Body of pancreas (tissue), 4 donors: ENCODE measurements at places on chromosomes 16 and 17. TPM values are rescaled to one million over a fixed set of nuclear protein-coding genes. Genes with fewer than 3 reads are reported as not detected.

DNA sequence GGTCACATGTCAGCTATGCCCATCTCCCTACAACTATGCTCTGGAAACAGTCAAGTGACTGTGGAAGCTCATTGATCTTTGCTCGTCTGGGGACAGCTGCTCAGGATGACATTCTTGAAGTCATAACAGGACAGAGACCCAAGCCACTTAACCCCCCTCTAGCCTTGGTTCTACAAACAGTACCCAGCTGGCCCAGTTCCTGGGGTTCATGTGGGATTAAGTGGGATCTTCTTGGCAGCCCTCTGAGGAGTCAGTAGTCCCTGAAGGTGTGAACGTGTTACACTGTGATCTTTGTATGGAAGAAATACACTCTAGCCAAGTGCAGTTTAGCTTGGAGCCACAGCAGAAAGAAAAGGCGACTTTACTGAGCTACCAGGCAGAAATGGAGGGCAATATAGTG lies 25.8 kb downstream of the UBN1 start:
- DNase-seq = no peak
- H3K36me3 ChIP-seq = peaks cover 22% of the 10 kb centered on the region
- no peaks in the 10 kb centered on the region for H3K27me3 ChIP-seq
- H3K27ac ChIP-seq = no peak overlapping the region
- H3K4me1 ChIP-seq = peaks cover 26% of the 10 kb centered on the region

- H3K4me1 ChIP-seq = peaks cover 39% of the 10 kb centered on the region
- H3K4me3 ChIP-seq = no peak overlapping the region
- H3K27ac ChIP-seq = peak overlapping the region; percentile 77
Measured at GRCh38 chr17:30345527-30346075, 11.7 kb upstream of the TMIGD1 start.

- no peak overlapping the region for H3K27ac ChIP-seq
- no peaks in the 10 kb centered on the region for H3K27me3 ChIP-seq
- no peak for DNase-seq
- H3K4me1 ChIP-seq = peaks cover 3% of the 10 kb centered on the region
- H3K36me3 ChIP-seq = no peaks in the 10 kb centered on the region
Measured at GRCh38 chr17:2239882-2240430, 63.6 kb downstream of the SMG6 start.

DNA sequence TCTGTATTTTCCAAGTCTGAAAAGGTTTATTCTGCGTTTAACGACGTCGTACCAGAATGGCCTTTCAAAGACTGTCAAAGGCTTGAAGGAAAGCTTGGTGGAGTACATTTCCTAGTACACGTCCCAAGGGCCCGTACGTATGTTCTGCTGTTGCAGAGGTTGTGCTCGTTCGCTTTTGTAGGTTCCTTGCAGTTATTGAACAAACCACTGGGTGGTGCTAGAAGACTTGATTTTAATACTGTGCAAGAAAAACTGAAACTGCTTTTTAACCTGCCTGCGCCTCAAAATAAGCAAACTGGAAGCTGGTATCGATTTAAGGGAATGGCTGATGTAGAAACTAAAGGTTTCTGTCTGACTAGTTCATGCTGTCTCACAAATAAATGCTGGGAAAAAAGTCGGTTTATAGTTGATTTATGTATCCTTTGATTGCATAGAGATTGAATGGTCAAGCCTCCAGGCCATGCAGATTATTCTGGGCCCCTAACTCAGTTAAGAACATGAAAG lies 54.6 kb downstream of the USP10 start:
- no peaks in the 10 kb centered on the region for H3K36me3 ChIP-seq
- peaks cover 14% of the 10 kb centered on the region for H3K4me1 ChIP-seq
- no peak overlapping the region for H3K4me3 ChIP-seq

- peaks cover 57% of the 10 kb centered on the region for H3K4me1 ChIP-seq
- H3K36me3 ChIP-seq = no peaks in the 10 kb centered on the region
- H3K27ac ChIP-seq = peak overlapping the region; percentile 44
Measured at GRCh38 chr16:11670171-11671131, 2.2 kb downstream of the SNN start.

GRCh38 chr17:8658810-8659209 lies 28.3 kb upstream of the MYH10 start:
- DNase-seq = no peak
- H3K4me3 ChIP-seq = no peak overlapping the region
- no peak overlapping the region for H3K27ac ChIP-seq
- H3K27me3 ChIP-seq = no peaks in the 10 kb centered on the region
- H3K4me1 ChIP-seq = no peaks in the 10 kb centered on the region

DNA sequence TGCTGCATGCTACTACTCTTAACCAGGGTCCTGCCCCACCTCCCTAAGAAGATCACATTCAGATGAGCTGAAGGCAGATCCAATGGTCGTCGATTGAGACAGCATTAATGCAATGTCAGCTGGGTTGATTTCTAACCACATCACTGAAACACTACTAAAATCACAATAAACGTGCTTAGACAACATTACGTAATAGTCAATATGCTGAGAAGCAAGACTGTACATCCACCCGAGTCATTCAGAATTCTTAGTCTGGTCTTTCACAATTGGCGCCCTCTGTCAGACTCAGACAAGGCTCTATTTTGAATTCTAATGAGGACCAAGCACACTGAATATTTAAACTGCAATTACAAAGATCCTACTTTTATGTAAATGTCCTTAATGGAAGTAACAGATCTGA lies 205.2 kb downstream of the STX8 start:
- no peaks in the 10 kb centered on the region for H3K4me1 ChIP-seq
- H3K36me3 ChIP-seq = no peaks in the 10 kb centered on the region
- no peak overlapping the region for H3K27ac ChIP-seq
- H3K27me3 ChIP-seq = no peaks in the 10 kb centered on the region

DNA sequence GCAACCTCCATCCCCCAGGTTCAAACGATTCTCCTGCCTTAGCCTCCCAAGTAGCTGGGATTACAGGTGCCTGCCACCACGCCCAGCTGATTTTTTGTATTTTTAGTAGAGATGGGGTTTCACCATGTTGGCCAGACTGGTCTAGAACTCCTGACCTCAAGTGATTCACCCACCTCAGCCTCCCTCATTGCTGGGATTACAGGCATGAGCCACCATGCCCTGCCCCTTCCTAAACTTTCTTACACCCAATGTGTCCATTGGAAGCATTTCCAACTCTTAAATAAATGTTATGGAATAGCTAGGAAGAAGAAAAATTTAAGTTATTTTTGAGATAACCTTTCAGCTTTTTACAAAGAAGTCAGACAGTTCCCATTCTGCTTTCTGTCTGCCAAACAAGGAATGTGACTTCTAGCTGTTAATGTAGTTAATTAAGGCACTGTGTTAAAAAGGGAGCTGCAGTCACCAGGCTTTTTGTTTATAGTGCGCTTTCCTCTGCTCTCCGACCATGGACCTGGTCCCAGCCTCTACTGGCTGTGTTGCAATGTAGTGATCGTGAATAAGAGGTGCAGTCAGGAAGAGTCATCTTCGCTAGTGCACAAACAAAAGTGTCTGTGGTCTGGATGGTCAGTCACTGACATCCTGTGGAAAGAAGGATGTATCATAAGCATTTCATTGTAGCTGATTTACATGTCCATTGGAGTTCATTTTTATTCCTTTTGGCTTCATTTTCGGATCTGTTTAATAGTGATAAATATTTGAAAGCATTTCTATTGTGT lies 39.7 kb downstream of the USP10 start:
- peaks cover 43% of the 10 kb centered on the region for H3K4me1 ChIP-seq
- no peaks in the 10 kb centered on the region for H3K36me3 ChIP-seq
- H3K27me3 ChIP-seq = no peaks in the 10 kb centered on the region
- no peak overlapping the region for H3K27ac ChIP-seq

DNA sequence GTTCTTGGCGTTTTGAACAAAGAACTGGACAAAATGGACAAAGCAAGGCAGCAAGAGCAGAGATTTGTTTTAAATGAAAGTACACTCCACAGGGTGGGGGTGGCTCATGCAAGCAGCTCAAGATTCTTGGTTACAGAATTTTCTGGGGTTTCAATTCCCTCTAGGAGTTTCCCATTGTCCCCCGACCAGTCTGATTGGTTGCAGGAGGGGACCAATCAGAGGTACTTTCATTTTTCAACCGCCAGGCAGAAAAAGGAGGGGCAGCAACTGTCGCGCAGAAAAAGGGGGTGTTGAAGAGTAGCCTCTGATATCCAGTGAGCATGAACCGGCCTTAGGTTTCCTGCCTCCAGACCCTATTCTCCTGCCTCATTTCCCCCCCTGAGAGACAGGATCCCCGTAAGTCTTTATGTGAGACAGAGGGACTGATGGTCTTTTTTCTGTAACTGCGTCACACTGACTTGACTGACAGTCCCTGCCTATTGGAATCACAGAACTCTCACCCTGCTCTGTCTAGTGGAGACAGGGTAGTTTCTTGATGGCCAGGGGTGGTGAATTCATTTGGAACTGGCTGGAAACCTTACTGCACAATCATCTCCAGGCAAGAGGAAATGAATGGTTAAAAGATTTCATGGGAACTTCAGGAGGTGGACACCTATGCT lies 59.4 kb upstream of the ALOX12 start:
- H3K4me3 ChIP-seq = no peak overlapping the region
- no peak overlapping the region for H3K27ac ChIP-seq
- H3K4me1 ChIP-seq = peaks cover 4% of the 10 kb centered on the region
- no peaks in the 10 kb centered on the region for H3K36me3 ChIP-seq
- DNase-seq = peak; percentile 18
- no peaks in the 10 kb centered on the region for H3K27me3 ChIP-seq

GRCh38 chr16:20740007-20740883 lies 1.4 kb downstream of the THUMPD1 start:
- H3K36me3 ChIP-seq = peaks cover 12% of the 10 kb centered on the region
- H3K27me3 ChIP-seq = no peaks in the 10 kb centered on the region
- H3K27ac ChIP-seq = peak overlapping the region; percentile 98
- peaks cover 35% of the 10 kb centered on the region for H3K4me1 ChIP-seq

- H3K4me1 ChIP-seq = peaks cover 96% of the 10 kb centered on the region
- peak overlapping the region; percentile 90 for H3K27ac ChIP-seq
- H3K4me3 ChIP-seq = no peak overlapping the region
- no peaks in the 10 kb centered on the region for H3K27me3 ChIP-seq
Measured at GRCh38 chr16:88507231-88507743, 54.2 kb downstream of the ZFPM1 start.

- DNase-seq = no peak
- no peaks in the 10 kb centered on the region for H3K27me3 ChIP-seq
- no peak overlapping the region for H3K4me3 ChIP-seq
- peaks cover 51% of the 10 kb centered on the region for H3K4me1 ChIP-seq
- H3K27ac ChIP-seq = no peak overlapping the region
- H3K36me3 ChIP-seq = no peaks in the 10 kb centered on the region
Measured at GRCh38 chr17:21164216-21164615, 37.5 kb downstream of the DHRS7B start.

- no peak overlapping the region for H3K27ac ChIP-seq
- H3K36me3 ChIP-seq = no peaks in the 10 kb centered on the region
- no peaks in the 10 kb centered on the region for H3K27me3 ChIP-seq
- no peak for DNase-seq
- no peaks in the 10 kb centered on the region for H3K4me1 ChIP-seq
Measured at GRCh38 chr16:54707813-54708212, 222.9 kb upstream of the IRX5 start.

Gene SLC38A8
- total RNA-seq = not detected

Gene LRRC46
- not detected for total RNA-seq

Gene BCL6B
- total RNA-seq = 8.9 TPM

Gene TMED6
- total RNA-seq = 62.8 TPM

Gene ADAP2
- total RNA-seq = 13.7 TPM
